ENCODE measurements at places on chromosomes 13 and 19.

- DNase-seq, result no peak
Observed at GRCh38 chr19:10431254-10431942, 11.1 kb downstream of the PDE4A start.

GRCh38 chr19:40253611-40254092, 27.2 kb upstream of the CCNP start:
- no peak for DNase-seq

GRCh38 chr19:47379381-47379938, 30.3 kb downstream of the DHX34 start:
- peak; percentile 89 for DNase-seq

GRCh38 chr13:98171900-98172589, 5.0 kb downstream of the RNF113B start:
- DNase-seq, result no peak

DNA sequence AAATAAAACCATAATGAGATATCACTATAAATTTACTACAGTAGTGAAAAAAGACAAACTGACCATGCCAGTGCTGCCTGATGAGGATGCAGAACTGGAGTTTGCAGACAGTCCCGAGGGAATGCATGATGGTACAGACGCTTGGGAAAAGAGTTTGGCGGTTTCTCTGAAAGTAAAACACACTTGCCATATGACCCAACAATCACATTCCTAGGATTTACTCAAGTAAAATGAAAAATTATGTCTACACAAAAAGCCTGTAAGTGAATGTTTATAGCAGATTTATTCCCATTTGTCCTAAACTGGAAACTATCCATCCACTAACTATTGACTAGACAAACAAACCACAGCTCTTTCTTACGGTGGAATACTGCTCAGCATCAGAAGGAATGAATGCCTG, 271.0 kb downstream of the DNAJC15 start:
- no peak for DNase-seq

GRCh38 chr13:42970824-42971690, 21.0 kb downstream of the EPSTI1 start:
- DNase-seq, result no peak

- DNase-seq, result no peak
Observed at GRCh38 chr13:43994999-43995859, 115.5 kb downstream of the LACC1 start.

DNA sequence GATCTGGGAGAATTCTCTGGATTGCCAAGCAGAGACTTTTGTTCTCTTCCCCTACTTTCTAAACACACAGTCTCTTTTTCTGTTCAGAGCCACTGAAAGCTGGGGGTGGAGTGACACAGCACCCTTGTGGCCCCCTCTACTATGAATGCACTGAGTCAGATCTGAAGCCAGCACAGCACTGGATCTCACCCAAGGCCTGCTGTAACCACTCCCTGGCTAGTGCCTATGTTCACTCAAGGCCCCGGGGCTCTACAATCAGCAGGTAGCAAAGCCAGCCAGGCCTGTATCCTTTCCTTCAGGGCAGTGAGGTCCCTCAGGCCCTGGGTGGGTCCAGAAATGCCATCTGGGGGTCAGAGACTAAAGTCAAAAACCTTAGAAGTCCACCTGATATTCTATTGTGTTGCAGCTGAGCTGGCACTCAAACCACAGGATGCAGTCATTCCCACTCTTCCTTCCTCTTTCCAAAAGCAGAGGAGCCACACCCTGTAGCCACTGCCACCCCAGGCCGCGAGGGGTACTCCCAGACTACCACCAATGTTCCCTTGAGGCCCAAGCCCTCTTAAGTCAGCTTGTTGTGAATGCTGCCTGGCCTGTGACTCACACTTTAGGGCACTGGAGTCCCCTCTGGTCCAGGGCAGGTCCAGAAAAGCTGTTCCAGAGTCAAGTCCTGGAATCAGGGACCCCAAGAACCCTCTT, 110.1 kb upstream of the RXFP2 start:
- no peak for DNase-seq

- DNase-seq, result no peak
Observed at GRCh38 chr19:41703602-41704293, 4.7 kb upstream of the CEACAM5 start.

DNA sequence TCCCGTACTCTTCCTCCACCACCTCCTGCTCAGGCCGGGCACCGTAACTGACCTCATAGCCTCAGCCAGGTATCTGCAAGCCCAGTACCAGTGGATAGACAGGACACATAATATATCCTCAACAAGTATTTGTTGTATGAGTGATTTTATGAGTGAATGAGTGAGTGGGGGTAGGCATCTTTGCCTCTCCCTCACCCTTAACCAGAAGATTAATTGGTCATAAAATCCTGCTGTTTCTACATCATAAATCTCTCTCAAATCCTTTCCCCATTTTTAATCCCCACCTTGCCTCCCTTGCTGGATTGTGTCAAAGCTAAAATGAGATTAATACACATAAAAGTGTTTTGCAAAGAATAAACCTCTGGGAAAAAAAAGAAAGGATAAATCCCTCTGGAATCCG, 44.4 kb upstream of the HMGB1 start:
- DNase-seq, result no peak

GRCh38 chr19:15398501-15399233, 19.1 kb upstream of the AKAP8 start:
- DNase-seq, result peak; percentile 43

- peak; percentile 14 for DNase-seq
Observed at GRCh38 chr13:66348745-66349690, 881.1 kb downstream of the PCDH9 start.
